Stimulated activated CD4-positive, alpha-beta T cell treated with anti-CD3 and anti-CD28 coated beads, TNF-alpha, amount 100 ng/mL, for 1 hour (primary cell): ENCODE measurements at places on chromosomes 3 and 15.

GRCh38 chr3:39267631-39268548, 11.9 kb downstream of the CX3CR1 start:
- no peak for DNase-seq

DNA sequence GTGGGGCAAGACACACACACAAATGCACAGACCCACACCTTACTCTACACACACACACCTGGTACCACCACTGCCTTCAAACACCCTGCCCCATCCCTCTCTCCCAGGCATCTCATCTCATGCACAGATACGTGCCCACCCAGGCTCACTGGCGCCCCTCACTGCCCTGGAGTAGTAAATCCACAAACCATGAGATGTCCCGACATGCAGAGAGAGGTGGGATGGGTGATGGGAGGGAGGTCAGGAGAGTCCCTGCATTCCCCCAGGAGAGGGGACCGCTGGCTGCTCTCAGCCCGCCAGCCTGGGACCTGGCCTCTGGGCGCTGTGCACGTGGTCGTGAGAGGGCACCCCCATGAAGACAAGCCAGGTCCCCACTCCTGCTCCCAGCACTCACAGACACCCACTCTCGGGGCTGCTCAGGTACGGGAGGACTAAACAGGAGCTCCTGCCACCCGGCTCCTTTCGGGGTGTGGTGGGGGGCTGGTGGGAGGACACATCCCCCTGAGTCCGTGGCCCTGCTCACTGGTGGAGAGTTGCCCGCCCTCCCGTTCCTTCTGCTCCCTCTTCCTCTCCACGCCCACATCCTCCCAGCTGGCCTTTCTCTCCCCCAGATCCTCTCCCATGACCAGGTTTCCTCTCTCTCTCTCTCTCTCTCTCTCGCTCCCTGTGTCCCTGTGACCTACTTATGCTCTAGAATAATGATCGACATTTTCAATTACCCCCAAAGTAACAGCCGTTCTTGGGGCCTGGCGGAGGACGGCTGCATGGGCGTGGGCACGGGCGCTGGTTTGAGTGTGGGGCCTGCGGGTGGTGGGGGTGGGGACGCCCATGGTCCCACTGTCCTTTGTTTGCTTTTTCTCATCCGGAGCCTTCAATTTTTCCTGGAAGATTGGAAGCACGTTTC, 18.9 kb upstream of the CSPG4 start:
- DNase-seq = no peak

DNA sequence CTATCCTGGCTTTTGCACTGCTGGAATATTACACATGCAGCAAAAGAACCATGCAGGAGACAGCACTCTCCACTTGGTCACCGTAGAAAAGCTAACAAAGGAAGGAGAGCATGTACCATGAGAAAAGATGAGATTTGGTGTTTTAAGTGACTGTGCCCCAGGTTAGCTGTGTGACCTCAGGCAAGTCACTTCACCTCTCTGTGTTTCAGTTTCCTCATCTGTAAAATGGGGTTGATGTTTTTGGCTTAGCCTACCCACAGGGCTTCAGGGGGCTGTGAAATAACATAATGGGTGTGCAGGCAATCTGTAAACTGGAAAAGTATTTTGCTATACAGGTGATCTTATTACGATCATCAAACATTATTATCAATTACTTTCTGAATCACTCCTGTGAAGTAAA, 69.3 kb upstream of the SLC6A11 start:
- DNase-seq = no peak

DNA sequence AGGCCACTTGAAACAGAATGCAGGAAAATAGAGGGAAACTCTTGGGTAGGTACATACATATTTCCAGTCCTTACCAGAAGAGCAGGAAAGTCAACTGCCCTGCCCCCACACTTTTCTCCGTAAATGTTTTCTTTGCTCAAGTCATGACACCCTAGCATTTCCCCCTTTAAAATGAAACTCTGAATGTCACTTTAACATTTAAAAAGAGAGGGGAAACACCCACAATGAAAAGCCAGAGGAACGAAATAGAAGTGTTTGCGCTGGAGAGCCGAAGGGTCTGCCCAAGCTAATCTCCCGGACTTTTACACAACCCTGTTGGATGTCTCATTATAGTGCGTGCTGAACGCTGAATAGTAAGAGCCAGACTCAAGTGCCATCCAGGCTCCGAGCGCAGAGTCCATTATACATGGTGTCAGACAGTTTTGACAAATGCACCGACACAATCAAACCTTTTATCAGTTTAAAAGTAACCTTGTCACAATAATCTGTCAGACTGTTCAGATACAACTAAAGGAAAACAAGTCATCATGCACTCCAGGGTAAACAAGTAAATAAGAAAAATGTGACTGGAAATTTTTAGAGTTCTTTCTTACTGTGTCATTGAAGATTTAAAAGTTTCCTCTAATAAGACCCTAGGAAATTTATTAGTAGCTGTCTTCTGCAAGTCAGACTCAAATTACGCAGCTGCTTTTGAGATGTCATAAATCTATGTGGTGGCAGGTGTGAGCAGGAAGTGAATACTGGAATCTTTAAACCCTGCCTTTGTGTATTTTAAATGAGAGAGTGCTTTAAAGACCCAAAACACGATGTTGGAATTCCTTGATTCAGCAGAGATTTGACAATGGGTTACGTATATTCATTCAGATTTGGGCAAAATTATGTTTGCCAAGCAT, 159.8 kb downstream of the RBMS3 start:
- no peak for DNase-seq

DNA sequence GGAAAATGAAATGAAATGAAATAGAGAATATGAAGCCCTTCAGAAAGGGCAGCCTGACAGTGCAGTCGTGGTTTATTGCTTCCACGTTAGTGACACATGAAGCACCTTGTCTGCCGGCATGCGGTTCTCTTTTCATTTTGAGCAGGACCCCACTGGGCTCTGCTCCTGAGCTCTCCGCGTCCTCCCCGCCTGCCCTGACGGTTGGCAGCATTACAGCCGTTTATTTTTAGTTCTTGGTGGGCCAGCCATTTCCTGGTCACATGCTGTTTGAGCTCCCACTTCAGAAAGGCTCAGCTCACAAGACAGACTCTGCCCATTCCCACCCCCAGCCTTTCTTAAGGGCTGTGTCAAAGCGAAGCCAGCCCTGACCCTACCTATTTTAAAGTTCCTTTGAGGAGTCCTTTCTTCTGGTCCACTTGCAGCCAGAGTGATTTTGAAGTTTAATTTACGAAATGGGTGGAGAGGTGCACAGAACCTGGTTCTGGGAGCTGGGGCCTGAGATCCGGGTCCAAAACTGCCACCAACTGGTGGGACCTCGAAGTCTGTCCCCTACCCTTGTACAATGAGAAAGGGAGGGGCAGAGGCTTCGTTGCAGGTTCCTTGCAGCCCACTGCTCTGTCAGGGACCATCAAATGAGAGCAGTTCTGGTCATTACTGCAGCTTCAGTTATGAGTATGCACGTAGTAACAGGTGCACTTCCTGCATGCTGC, 60.1 kb downstream of the MGLL start:
- DNase-seq = no peak

DNA sequence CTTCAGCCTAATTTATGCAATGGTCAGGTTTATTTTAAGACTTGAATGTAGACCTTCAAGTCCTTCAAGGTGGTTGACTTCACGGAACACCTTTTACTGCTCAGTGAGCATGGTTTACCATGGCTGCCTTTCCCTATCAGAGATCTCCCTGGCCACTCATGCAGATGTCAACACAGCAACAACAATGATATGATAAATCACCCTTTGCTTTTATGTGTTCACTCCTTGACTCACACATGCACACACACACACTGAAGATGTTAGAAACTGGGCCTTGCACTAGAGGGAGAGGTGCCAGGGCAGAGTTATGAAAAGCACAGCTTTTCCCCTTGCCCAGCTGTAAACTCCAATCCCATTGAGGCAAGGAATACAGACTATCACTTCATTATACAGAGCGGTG, 134.4 kb downstream of the WNT5A start:
- DNase-seq = no peak

- DNase-seq = no peak
These were observed 93.7 kb upstream of the DPPA4 start for GRCh38 chr3:109430911-109431563.

DNA sequence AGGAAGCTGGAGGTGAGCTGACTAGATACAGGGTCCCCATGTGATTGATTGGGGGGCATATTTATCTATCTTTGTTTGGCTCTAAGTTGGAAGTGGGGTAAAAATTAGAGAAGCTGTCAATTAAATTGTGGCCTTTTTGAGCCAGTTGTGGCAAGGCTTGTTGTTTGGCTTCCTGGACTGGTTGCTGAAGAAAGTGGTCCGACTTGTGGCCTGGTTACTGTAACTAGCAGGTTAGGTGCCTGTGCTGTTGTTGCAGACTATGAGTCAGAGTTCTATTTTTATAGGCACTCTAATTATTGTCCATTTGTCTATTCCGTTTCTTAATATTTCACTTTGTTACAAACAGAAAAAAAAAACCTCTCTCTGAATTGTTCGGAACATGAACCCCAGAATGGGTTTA, 129.1 kb upstream of the CNTN6 start:
- DNase-seq = no peak

DNA sequence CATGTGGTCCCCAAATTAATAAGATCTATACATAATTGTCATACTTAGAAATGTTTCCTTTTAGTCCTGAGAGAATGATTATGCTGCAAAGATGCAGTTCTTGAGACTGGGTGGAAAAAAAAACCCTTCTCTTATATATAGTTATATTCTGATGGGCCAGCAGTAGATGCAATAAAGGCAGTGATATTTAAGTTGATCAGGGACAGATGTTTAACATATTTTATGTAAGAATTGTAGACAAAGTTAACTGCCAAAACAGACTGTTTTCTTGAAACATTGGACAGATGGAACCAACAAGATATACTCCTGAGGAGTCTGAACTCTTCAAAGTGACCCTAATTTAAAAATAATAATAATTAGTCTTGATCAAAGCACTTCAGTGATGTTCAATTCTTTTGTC, 172.0 kb upstream of the LRIG1 start:
- no peak for DNase-seq

- no peak for DNase-seq
These were observed 6.5 kb downstream of the KLF13 start for GRCh38 chr15:31333119-31333518.

DNA sequence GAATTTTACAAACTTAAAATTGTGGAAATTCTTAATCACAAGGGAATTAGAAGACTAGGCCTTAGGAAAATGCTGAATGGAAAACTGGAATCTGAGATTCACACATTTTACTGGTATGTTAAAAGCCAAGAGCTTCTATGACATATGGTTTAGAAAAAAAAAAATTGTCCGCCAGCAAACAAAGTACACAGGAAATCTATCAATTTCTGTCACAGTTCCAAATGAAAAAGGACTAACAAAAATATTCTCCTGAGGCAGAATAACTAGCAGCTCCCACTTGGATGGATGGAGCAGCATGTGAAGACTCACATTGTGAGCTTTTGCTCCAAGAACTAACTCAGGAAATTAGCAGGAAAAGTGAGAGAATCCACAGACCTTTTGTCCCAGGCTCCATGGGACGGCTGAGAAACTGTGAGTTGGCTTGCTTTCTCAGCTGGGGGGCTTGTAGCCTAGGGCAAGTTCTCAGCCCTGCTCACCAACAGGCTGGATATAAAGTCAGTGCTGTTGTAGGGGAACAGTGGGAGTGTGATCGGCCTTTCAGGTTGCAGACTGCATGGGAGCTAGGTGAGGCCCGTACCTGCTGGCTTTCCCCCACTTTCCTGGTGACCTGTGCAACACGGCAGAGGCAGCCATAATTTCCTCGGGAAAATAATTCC, 731.1 kb upstream of the SGO1 start:
- DNase-seq = no peak

DNA sequence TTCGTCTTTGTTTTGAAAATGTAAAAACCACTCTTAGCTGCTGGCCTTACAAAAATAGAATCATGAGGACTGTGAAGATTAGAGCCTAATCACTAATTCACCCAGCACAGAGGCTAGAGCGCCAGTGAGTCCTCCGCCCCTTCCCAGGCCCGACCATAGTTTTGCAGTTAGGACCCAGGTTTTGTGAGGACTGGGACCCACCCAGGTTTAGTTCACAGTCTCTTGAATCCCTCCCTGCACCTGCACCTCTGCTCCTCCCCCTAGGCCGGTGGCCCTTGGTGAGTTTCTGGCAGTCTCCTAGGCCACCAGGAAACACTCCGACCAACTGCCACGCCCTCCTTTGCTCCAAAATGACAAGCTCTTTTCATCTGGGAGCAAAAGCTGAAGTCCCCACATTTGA, 136.0 kb upstream of the CCDC54 start:
- DNase-seq = no peak

GRCh38 chr15:97680606-97681220, 279.8 kb upstream of the ARRDC4 start:
- DNase-seq = no peak

DNA sequence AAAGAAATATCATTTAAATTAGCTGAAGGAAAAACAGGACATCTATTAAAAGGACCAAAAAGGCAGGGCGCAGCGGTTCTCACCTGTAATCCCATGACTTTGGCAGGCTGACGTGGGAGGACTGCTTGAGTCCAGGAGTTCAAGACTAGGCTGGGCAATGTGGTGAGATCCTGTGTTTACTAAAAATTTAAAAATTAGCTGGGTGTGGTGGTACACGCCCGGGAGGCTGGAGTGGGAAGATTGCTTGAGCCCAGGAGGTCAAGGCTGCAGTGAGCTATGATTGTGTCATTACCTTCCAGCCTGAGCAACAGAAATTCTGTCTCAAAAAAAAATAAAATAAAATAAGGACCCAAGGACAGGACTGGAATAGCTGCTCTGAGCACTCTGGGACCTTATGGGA, 16.2 kb upstream of the HERC1 start:
- no peak for DNase-seq

GRCh38 chr15:77543159-77543882, 89.4 kb downstream of the LINGO1 start:
- DNase-seq = peak; percentile 70
